ENCODE measurements at places on chromosomes 2 and 18. TPM values are rescaled to one million over a fixed set of nuclear protein-coding genes. Genes with fewer than 3 reads are reported as not detected.

GRCh38 chr2:236555481-236555880 lies 14.1 kb upstream of the ACKR3 start:
- DNase-seq = no peak

DNA sequence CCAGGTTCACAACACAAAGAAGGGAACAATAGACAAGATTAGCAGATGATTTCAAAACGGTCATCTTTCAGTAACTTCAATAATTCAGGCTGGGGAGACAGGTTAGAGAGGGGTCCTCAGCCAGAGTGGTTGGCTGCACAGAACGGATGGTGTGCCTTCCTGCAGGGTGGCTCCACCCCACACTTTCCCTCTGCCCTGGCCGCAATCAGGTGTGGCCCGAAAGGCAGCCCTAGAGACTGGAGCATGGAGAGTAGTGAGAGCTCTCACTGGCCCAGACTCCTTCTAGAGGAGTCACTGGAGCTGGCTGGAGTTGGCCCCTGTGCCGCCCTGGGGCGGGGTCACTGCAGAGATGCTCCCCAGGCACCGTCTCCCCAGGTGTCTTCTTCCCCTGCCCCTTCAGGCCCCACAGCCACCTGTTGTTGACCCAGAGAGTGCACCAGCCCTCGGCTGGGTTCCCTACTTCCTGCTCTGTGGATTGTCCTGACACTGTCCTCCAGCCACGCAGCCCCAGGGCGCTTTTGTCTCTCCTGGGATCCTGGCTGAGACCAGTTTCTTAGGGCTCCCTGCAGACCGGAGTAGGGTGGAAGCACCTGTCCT lies 126.8 kb downstream of the PXDN start:
- DNase-seq = no peak

The NPPC gene
- 17.9 TPM for total RNA-seq

- DNase-seq = no peak
Observed at GRCh38 chr2:71816815-71817214, 330.8 kb downstream of the CYP26B1 start.

The CNDP1 gene
- total RNA-seq = 2.4 TPM

- DNase-seq = no peak
Observed at GRCh38 chr2:10331702-10332401, 29.1 kb downstream of the HPCAL1 start.

- DNase-seq = no peak
Observed at GRCh38 chr2:218217360-218218267, 625 bp downstream of the ARPC2 start.

The FBXO36 gene
- total RNA-seq = 9.3 TPM

- no peak for DNase-seq
Observed at GRCh38 chr2:105765415-105766299, 20.9 kb downstream of the NCK2 start.

GRCh38 chr2:79620679-79621078 lies 107.8 kb downstream of the CTNNA2 start:
- DNase-seq = no peak

- no peak for DNase-seq
Observed at GRCh38 chr2:129754831-129755230, 224.6 kb upstream of the RAB6C start.

DNA sequence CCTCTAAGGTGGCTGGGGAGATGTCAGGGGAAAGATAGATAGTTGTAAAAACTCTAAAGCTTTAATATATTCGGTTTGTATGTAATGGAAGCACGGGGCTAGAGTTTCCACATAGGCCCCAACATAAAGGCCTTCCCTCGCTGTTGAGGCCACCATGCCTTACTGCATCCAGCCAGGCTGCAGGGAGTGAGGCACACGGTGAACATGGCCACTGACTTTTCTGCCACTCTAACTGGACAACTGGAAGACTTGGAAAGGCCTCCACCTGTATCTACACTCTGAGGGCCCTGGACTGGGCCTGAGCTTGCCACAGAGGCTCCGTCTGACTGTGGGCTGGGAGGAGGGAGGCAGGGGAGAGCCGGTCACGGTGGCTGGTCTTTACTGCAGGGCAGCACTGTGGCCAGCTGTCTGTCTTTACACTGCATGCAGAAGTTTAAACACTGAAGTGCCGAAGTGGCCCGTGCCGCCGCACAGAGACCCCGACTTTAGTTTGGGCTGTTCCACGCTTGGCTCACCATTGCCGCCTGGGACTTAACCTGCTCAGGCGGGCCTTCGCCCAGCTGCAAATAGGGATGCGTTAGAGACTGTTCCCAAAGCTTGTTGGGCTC lies 66.7 kb downstream of the EMILIN2 start:
- DNase-seq = no peak

- no peak for DNase-seq
Observed at GRCh38 chr18:26227051-26227670, 916 bp downstream of the TAF4B start.

DNA sequence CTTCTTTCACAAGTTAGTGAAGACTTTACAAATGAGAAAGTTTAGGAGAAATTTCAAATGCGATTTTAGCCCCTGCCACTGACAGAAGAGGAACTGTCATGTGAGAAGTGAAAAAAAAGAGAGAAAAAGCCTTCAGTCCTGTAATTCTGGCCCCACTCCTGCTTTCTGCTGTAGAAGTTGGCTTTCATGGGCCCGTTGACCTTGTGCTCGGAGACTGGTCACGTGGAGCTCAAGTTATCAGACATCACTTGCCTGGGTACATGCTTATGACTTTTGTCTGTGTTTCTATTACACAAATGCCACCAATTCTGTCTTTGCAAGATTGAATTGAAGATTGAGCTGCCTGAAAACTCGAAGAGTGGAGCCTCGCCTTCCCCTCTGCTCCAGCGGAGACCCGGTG lies 749.9 kb downstream of the BCL11A start:
- no peak for DNase-seq

GRCh38 chr18:7723558-7723957 lies 156.4 kb downstream of the PTPRM start:
- DNase-seq = no peak

DNA sequence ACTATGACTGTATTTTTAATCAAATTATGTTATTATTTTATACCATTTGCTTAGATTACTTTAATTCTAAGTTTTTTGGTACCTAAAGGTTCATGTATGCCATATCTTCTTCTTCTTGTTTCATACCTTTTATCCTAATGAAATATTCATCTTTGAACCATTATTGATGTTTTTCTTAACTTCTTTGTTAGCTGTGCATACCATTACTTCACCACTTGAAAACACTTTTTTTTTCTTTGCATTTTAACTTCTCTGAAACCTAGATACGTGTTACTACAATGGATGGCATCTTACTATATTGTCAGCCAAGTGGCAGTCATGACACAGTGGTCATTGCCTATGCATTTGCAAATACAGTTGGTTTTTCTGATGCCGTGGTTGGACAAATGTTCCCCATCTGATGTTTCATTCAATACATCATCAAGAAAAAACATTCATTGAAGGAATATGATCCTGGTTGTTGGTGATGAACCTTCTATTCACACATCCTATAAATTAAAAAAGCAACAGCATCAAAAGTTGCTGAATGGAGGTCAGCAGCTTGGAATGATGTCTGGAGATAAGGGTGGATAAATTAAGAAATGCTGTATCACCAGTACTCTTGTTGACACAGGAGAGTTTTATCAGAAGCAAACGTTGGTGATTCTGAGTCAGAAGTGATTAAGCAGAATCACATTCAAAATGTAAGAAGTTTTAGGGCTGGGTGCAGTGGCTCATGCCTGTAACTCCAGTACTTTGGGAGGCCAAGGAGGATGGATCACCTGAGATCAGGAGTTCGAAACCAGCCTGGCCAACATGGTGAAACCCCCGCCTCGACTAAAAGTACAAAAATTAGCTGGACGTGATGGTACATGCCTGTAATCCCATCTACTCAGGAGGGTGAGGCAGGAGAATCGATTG lies 7.4 kb downstream of the IL36A start:
- DNase-seq = no peak

DNA sequence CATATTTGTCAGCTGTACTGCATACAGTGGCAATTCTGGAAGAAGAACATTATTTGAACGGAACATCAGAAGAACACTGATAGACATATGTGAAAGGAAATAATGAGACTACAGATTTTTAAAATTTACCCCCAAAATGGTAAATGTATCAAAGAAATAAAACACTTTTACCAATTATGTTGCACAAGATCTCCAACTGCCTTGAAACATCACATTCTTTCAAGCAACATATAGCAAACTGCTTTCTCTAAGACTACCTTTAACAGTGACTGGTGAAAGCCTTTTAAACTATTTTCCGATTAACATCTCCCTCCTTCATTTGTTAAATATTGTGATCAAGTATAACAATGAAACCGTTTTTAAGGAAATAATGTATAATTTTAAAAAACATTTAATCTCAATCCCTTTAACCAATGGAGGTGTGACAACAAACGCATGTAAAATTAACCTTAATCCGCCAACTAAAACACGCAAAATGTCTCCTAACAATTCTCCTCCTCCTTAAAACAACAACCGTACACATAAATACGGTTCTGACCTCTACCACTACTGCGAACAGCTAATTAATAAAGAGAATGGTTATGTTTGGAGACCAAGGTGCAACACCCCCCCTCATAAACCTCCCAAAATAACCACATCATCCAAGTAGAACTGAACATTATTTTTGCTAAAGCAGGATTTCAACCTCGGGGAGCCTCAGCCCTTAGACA lies 2.4 kb downstream of the FBXO11 start:
- no peak for DNase-seq

- peak; percentile 45 for DNase-seq
Observed at GRCh38 chr2:236712961-236713673, 143.5 kb downstream of the ACKR3 start.

DNA sequence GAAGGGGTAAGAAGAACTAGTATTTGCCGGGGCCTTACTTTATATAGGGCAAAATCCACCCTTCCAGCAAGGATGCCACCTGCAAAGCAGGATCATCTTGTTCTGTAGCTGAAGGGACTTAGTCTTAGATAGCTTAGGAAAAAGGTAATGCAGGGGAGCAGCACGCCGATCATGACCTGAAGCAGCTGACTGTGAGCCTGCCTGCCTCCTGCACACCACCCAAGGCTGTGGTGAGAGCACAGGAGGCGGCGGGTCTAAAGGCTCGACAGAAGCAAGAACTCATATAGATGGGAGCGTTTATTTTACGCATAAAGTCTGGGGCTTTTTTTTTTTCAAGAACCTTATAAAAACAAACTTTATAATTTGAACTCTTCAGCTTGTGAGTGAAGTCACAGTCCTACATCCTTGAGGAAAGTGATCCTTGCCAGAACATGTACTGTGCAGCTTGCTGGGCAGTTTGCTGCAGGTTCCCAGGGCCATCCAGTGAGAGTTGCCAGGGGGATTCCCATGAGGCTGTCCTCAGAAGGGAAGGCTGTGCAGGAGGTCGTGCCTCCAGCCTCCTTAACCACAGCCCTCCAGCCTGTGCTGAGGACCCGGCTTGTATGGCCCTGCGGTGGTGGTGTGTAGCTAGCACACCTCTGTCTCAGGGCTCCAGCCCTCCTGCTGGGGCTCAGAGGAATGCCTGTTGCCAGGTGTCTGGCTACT lies 92.1 kb downstream of the RNF144A start:
- DNase-seq = no peak

GRCh38 chr2:60424233-60424632 lies 129.2 kb downstream of the BCL11A start:
- DNase-seq = no peak

The SFT2D3 gene
- total RNA-seq = 9.8 TPM

GRCh38 chr2:229124136-229124535 lies 147.0 kb downstream of the PID1 start:
- no peak for DNase-seq

DNA sequence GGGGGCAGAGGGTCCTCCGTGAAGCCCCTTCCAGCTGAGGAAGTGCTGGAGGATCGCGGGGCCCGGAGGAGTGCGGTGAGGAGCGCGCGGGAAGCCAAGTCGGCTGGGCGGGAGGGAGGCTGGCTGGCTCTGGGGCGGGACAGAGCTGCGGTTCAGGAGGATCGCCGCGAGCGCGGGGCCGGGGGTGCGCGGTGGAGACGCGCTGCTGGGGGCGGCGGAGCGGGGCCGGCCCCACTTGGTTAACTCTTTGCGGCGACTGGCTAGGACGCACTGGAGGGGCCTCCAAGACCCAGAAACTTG lies 464 bp downstream of the CYBRD1 start:
- peak; percentile 62 for DNase-seq

The CD8B2 gene
- total RNA-seq = 0.40 TPM

DNA sequence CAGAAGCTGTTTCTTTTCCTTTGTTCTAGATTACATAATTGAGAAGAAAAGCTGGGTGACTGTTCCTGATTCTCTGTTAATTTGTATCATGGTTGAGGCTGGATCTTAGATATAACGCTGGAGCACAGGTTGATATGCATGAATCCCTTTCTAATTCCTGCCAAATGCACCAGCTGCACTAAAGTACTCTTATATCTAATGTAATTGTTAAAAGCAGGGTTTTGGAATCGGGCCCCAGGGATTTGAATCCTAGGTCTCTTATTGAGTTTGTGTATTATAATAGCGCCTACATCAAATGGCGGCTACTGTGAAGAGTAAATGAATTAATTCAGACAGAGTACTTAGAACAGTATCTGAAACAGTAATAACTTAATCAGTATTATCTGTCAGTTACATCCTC lies 80.4 kb downstream of the MC4R start:
- DNase-seq = no peak

DNA sequence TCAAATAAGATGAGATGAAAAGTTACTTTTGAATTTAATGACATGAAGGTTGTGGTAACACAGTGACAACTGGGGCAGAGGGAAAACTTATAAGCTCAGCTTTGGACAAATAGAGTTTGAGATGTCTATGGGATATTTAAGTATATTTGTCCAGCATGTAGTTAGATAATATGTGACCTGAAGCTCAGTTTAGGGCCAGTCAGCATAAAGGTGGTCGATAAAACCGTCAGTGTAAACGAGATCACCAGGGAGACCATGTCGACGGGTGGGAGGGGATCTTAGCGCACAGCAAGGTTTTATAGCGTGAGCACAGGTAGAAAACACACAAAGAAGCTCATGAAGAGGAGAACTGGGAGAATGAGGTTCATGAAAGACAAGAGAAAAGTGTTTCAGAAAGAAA lies 7.4 kb upstream of the ERICH2 start:
- no peak for DNase-seq

DNA sequence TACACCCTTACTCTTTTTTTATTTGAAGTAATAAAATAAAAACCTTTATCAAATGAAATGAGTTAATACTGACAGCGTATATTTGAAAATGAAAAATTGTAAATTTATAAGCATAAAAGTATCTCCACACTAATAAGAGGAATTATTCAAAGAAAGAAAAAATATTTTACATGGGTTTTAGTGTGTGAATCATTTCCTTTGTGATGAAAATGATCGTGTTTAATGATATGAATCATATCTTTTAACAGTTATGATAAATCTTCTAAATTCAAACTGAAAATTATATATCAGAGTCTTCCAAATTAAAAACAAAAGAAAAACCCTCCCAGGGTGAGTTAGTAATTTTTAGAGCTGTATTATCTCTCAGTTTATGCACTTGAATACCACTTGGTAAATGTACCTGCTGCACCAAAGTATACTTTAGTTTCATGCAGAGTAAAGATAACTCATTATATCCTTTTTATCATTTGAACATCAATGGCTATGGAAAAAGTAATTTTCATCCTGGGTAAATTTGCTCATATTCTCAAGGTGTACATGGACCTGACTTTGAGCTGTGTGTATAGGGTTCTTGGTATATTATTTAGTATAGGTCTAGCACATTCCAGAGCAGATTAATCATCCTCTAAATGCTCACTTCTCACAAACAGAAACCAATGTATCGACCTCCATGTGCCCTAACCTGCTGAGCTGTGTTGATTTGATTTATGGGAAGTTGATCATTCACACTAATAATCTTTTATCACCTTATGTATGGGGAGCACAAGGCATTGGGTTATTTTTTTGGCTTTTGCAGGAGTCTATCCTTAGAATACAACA lies 98.7 kb upstream of the VWC2L start:
- no peak for DNase-seq

Data from spinal cord (tissue), 10 donors.